Gastroesophageal sphincter (tissue), 4 donors: ENCODE measurements at places on chromosomes 5 and 9. TPM values are rescaled to one million over a fixed set of nuclear protein-coding genes. Genes with fewer than 3 reads are reported as not detected.

- ATAC-seq: no peak
Observed at GRCh38 chr9:104088416-104088815, 5.7 kb upstream of the SMC2 start.

ARID3C gene
- not detected for total RNA-seq

TSC1 gene
- 24.3 TPM for total RNA-seq

NDUFA8 gene
- 39.0 TPM for total RNA-seq

DNA sequence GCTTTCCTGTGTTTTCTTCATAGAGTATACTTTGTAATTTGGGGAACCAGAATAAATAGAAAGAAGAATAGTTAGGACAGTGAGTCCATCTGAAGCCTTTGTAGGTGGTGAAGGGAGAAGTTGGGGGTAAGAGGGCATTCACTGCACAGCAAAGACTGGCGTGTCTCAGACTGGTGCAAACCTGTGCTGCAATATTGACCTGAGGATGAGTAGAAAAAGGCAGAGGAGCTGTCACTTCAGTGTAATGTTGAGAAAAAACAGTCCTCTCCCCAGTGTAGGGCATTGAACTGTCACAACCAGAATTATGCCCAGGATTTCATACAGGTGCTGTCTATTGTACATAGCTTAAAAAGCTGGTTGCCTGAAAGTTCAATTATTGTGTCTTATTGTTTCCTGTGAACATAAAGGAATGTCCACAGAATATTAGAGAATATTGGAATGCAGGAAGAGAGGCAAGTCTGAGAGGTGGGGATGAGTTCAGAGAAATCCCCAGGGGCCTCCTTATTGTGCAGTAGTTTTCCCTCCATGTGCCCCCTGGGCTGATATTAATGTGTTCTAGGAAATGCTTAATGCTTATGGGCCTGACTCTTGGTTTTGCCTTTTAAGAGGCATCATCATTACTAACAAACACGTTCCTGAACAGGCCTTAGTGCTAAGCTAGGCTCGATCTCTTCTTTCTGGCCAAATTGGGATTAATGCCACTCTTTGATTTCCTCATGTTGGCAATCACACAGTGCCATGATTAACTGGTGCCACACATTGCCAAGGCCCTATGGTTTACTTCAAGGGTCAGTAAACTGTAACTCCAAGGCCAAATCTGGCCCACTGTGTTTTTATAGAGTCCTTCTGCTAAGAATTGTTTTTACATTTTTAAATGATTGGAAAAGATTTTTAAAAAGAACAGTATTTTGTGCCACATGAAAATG lies 34.0 kb downstream of the DAPK1 start:
- no peak for ATAC-seq

GRCh38 chr5:158054223-158055110 lies 195.5 kb upstream of the CLINT1 start:
- no peak for ATAC-seq

GRCh38 chr9:82989929-82990328 lies 73.0 kb downstream of the RASEF start:
- no peak for ATAC-seq

DNA sequence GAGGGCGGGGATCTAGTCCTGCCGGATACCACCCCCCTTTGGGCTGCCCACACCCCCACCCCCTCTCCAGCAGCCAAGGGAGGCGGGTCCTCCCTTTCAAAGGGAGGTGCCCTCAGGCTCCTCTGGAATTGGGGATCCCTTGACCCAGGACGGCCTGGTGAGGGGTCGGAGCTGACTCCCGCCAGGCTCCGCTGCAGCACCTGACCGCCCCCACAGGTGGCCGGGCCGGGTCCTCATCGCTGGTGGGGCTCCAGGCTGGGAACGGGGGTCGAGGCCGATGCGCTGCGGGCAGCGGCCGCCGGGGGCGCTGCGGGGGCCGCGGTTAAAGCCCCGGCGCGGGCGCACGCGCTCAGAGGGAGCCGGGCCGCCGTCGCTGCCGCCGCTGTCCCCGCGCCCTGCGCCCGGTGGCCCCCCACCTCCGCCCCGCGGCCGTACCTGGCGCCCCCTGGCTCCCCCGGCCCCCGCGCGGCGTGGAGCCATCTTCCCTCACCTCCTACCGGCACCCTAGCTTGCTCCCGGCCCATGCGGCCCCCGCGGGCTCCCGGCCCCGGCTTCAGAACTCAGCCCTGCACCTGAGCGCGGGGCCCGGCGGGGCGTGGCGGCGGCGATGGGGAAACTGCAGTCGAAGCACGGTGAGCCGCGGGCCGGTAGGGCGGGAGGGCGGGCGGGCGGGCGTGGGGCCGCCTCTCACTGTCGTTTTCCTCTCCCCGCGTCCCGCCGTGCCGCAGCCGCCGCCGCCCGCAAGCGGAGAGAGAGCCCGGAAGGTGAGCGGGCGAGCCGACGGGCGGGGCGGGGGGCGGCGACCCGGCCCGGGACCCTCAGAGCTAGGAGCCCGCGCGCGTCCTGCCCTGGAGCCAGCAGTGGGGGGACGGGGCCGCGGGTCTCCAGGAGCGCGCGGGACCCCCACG lies at the start of gene NKD2:
NKD2 (plus strand) TSS at position 352 of the 908 bp plus-strand sequence; CDS start at position 608, 256 bp downstream.
- peak; percentile 39 for ATAC-seq

- peak; percentile 20 for ATAC-seq
Observed at GRCh38 chr5:113161806-113162205, 185.2 kb downstream of the DCP2 start.

GRCh38 chr9:88531920-88532698 lies 2.9 kb upstream of the NXNL2 start:
- no peak for ATAC-seq

- ATAC-seq: no peak
Observed at GRCh38 chr9:129504404-129504803, 116.5 kb downstream of the C9orf50 start.

- ATAC-seq: no peak
Observed at GRCh38 chr5:72018143-72018803, 89.0 kb upstream of the MAP1B start.

- ATAC-seq: no peak
Observed at GRCh38 chr5:151384106-151384505, 36.7 kb upstream of the SLC36A2 start.

- no peak for ATAC-seq
Observed at GRCh38 chr5:16411741-16412455, 53.7 kb downstream of the ZNF622 start.

- ATAC-seq: no peak
Observed at GRCh38 chr5:132425975-132426524, 56.5 kb downstream of the SLC22A5 start.

- no peak for ATAC-seq
Observed at GRCh38 chr5:140217299-140218026, 42.5 kb downstream of the CYSTM1 start.

DNA sequence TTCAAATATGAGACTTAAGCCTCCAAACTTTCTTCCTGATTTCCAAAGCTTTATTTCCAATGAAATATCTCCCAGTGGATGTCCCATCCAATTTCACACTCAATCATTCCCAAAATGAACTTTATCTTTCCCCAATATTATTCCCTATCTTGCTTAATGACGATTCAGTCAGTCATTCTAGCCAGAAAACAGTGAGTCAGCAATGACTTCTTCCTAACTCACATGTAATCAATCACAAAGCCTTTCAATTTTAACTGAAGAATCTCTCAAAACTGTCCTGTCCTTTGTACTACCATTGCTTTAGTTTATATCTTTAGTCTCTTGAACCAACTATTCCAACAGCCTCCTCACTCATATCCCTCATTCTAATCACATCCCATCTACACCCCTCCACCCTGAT lies 34.9 kb downstream of the NSA2 start:
- ATAC-seq: no peak

DNA sequence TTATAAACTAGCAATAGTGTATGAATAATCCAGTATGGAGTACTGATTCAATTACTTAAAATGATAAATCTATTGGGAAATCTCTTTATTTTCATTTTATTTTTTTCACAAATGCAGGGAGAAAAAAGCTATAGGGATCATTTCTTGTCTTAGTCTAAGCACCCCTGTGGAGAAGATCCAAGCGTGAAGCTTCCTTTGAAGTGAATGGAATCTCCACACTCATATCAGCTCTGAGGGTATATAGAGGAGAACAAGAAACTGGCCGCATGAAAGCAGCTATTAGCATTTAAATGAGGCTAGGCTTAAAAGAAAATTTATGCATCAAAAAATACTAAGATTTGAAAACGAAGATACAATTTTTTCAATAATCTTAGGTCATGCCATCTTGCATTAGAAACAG lies 12.9 kb upstream of the PAM start:
- no peak for ATAC-seq

- no peak for ATAC-seq
Observed at GRCh38 chr9:136054798-136055714, 40.0 kb downstream of the NACC2 start.

PAEP gene
- total RNA-seq: not detected

MAPKAP1 gene
- total RNA-seq: 94.3 TPM

GRCh38 chr9:124652615-124653393 lies 118.3 kb downstream of the NR6A1 start:
- ATAC-seq: peak; percentile 77

GRCh38 chr9:112048924-112049691 lies 126.0 kb downstream of the SUSD1 start:
- no peak for ATAC-seq

DNA sequence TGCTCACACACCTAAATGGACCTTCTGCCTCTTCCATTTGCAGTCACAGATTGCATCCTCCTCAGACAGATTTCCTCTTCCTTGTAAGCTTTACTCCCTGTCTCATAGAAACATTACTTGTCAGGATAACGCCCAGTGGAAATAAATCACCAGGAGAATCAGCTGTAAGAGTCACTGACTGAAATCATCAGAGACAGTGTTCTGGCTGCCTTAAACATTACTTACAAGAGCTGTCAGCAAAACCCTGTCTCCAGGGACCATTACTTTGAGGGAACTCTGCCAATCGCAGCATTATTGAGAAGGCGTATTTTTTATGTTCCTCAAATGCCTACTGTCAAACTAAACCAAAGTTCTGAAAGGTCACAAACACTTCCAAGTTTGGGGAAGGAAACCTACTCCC lies 5.9 kb downstream of the DPYSL3 start:
- ATAC-seq: peak; percentile 53

TLX3 gene
- not detected for total RNA-seq

- no peak for ATAC-seq
Observed at GRCh38 chr5:74659172-74659571, 18.6 kb upstream of the ENC1 start.

DDX4 gene
- total RNA-seq: not detected

LSM11 gene
- total RNA-seq: 14.8 TPM

DNA sequence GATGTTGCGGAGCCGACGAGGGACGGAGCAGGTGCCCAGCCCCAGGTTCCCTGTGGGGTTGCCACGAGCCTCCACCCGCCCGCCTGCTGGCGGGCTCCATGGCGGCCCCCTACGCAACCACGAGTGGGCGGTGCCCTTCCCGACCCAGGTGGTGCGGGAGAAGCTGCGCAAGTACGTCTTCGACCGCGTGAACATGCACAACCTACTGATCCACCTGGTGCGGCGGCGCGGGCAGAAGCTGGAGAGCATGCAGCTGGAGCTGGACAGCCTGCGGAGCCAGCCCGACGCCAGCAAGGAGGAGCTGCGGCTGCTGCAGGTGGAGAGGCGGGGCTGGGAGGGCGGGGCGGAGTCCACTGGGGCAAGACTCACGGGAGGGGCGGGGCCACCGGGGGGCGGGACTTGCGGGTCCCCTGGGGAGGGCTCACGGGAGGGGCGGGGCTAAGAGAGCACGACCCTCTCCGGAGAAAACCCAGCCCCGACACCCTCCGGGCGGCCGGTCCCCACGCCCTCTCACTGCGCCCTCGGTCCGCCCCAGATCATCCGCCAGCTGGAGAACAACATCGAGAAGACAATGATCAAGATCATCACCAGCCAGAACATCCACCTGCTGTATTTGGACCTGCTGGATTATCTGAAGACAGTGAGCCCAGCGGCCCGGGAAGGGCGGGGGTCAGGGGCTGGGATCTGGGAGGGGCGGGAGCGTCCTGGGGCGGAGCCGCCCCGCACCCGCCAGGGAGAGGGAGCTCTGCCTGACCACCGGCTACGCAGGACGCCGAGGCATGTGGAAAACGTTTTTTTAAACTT lies 3.9 kb downstream of the CCDC183 start:
- peak; percentile 57 for ATAC-seq

GRCh38 chr9:121242959-121243346 lies 25.0 kb upstream of the GSN start:
- peak; percentile 83 for ATAC-seq

- ATAC-seq: no peak
Observed at GRCh38 chr9:77475641-77476473, 172.3 kb downstream of the GNA14 start.

DNA sequence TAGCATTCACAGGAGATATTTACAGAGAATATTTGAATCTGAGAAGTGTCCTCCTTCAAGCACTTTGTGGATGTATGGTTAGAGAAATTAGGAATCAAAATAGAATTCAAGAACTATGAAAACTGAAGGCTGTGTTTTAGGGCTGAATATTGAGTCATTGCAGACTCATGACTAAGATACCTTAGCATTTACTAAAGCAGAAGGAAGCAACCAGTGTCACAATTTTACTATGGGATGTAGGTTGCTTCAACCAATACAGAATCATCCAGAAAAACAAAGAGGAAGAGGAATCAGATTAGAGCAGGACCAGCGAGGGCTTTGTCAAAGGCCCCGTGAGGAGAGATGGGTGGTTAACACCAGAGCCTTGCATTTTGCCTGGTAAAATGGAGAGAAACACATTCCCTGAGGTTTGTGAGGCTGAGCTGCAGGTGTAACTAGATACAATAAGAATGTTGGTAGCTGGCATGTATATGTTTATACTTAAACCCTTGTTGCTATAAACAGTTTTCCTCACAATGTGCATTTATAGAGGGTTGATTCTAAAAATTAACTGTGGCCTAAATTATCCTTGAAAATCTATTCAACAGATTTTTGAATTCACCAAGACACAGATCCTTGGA lies 518.1 kb downstream of the AGTPBP1 start:
- ATAC-seq: no peak

DNA sequence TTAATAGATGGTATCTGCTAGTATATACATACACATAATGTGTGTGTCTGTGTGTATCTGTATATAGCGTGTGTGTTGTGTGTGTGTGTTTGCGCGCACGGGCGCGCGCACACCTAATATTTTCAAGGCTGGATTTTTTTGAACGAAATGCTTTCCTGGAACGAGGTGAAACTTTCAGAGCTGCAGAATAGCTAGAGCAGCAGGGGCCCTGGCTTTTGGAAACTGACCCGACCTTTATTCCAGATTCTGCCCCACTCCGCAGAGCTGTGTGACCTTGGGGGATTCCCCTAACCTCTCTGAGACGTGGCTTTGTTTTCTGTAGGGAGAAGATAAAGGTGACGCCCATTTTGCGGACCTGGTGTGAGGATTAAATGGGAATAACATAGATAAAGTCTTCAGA lies 757 bp downstream of the FXN start:
- peak; percentile 4 for ATAC-seq

GMCL2 gene
- not detected for total RNA-seq

TMEM252 gene
- not detected for total RNA-seq

DNA sequence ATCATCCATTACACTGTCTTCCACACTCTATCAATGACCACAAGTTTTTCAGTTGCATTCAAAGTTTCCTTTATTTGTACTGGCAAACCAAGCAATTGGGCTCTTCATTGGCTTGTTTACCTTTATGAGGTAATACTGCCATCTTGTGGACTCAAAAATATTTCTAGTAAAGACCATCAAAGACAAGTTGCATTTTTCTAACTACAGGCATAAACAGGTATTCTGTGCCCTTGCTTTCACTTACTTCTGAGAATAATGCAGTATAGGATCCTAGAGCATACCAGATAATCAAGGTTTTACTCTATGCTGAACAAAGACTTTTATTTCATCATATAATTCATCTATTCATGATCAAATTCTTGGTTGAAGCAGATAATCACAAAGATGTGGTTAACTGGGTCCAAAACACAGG lies 173.7 kb upstream of the POU5F2 start:
- ATAC-seq: no peak

MYOZ3 gene
- 0.22 TPM for total RNA-seq

GRCh38 chr9:35353731-35354365 lies 136.1 kb upstream of the RUSC2 start:
- ATAC-seq: no peak

SLC6A19 gene
- not detected for total RNA-seq
